CD4-positive, alpha-beta T cell treated with Interleukin-17A for 1 hour (primary cell): ENCODE measurements at places on chromosomes 4 and X.
A peak's percentile ranks its signal among the peaks of the same experiment; 100 is the strongest.

GRCh38 chr4:54587107-54587891, 70.5 kb upstream of the KIT start:
- DNase-seq = no peak

- no peak for DNase-seq
Measured at GRCh38 chr4:54378461-54378860, 149.4 kb downstream of the PDGFRA start.

DNA sequence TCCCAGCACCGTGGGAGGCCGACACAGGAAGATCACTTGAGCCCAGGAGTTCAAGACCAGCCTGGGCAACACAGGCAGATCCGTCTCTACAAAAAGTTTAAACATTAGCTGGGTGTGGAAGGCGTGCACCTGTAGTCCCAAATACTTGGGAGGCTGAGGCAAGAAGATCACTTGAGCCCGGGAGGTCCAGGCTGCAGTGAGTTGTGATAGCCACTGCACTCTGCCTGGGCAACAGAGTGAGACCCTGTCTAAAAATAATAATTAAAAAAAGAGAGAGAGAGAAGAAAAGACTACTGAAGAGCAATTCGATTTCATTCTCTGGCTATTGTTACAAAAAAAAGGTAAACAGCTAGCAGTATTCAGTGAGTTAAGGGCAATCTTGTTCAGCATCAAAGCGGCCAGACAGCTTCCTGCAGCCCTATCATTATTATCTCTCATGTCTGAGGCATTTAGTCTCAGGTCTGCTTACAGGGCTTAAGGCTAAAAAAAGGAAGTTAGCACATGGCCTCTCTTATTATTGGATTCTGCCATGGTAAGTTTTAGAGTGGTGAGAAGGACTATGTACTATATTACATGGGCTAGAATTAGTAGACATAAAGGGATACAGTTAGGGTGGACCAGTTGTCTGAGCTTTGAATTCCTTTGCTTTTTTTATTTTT, 37.9 kb downstream of the ARHGEF6 start:
- DNase-seq = no peak

- no peak for DNase-seq
Measured at GRCh38 chr4:156295676-156296195, 342.1 kb upstream of the CTSO start.

DNA sequence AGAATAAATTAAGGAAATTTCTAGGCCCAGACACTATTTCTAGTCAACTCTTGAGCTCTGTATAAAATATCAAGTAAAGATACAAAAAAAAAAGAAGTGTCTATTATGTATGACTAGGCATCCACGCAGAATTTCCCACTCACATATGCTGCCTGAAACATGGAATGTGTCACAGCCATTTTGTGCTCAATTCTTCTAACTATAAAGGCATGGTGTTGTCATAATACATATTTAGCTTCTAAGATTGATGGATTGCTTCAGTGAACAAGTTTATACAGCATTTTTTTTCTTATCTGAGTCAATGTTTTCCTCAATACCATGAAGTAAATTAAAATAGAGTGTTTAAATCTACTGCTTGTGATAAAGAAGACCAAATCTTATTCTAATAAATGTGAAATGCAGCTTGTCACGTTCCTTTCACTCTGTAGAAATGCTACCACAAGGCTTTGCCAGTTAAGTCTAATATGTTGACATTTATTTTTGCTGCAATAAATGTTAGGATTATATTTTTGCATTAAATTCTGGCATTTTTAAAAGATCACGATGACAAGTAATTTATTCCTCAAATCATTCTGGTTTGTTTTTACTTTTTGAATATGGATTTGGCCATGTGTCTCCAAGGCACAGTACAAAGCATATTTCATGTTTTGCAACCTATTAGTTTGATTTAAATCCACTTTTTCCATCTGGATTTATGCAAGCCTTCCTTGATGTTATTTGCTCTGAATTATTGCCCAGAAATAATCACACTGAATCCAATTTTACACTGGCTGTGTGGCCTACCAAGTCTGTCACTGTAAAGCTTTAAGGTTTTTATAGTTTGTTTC, 1829.0 kb upstream of the PCDH7 start:
- no peak for DNase-seq

GRCh38 chr4:97142893-97143292, 1000.4 kb downstream of the STPG2 start:
- no peak for DNase-seq

DNA sequence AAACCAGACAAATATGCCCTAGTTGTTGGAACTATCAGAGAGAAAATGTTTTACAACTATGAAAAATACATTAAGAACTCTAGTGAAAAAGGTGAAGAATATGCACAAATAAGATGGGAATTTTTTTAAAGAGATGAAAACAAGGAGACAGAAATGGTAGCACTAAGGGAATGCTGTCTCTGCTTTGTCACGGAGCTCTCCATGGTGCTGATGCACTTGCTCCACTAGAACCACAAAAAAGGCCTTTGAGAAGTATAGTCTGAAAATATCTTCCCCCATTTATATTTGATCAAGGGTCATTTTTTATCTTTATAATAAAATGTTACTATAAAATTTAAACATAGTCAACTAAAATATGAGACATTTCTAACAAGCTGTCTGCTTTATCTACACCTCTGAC, 1655.5 kb upstream of the AGA start:
- no peak for DNase-seq

DNA sequence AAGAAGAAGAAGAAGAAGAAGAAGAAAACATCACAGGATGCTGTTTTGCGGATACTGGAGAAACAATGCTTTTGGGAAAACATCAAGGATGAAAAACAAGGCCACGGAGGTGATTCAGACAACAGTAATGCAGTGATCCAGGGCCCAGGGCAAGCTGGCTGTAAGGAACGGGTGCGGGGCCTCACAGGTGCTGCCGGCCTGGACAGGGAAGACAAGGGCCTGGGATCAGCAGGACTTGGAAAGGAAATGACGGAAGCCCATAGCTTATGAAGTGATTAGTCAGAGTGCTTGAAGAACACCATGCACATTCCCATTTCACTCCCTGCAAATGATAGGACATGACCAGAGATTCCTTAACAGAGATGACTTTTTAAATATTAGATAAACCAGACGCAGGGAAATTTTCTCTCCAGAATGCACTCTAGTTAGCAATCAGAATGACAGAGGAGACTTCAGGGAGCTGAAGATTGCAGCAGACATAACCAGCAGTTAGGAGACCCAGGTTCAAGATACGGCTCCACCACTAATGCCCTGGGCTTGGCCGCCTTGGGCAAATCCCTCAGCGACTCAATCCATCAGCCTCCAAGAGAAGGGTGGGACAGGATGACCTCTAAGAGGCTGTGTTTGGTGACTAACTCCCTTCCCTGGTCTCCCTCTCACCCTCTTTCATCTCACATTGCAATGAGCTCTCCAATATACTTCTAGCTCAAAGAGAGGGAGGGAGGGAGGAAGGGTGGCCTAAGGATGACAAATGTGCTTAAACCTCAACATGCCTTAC, 54.1 kb downstream of the APBB2 start:
- no peak for DNase-seq

DNA sequence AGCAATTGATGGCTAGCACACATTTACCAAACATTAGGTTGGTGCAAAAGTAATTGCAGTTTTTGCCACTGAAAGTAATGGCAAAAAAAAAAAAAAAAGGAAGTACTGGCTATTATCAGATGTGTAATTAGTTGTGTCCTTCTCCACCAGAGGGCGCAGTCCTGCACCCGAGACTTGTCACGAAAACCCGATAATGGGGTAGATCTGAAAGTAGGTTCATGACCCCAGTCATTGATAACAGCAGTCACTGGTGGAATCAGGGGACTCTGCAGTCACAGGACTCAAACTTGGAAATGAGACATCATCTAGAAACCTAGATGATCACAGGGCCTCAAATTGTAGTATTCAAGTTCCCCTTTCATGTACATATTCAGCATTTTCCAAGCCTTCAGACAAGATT, 13.1 kb upstream of the ACOT9 start:
- DNase-seq = peak; percentile 81

GRCh38 chrX:38570396-38570795, 9.1 kb downstream of the TSPAN7 start:
- DNase-seq = no peak

GRCh38 chr4:7217474-7218321, 25.4 kb downstream of the SORCS2 start:
- DNase-seq = no peak

DNA sequence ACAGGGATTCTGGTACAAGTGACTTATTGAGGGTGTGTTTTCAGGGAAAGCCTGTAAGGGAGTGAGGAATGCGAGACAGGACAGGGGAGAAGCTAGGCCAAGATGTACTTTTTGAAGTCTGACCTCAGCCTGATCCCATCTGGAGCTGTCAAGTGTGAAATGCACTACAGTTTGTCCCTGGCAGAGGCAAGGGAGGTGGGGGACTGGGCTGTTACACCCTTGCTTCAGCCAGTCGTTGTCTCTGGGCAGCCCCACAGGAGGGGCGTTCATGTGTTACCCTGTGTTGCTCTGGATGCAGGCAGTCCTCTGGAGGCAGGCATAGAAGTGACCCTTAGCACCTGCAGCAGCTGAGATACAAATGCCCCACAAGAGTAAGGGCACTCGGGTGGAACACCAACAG, 25.8 kb downstream of the PPEF1 start:
- no peak for DNase-seq

DNA sequence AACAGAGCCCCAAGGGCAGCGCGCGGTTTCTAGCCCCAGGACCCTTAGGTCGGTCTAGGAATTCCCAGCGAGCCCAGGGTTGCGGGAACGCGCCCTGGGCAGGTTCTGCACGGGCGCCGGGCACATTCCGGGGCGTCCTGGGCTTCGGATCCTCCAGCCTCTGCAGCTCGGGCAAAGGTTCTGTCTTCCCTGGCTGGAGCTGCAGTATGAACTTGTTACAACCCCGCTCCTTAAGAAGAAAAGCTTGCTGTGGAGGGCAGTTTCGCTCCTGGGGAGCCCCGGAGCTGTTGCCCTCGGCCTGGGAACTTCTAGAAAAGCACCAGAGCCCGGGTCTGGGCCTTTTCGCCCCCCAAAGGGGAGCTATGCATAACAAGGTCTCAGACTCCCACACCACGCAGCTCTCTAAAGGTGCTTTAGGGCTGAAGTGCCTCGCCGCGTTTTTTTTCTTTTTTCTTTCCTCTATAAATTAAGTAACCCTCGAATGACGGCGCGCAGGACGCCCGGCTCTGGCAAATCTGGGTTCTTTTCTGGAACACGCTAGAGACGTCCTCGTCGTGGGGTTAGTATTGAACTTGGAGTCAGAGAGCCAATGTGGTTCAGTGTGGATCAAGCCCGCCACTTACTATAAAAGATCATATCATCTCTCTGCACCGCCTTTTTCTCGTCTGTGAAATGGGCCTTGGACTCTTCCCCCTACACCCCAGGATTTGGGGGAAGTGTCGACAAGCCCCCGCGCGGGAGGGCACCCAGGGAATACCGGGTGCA, 5.7 kb downstream of the MSX1 start:
- no peak for DNase-seq
